Renal pelvis (tissue), 12 donors: ENCODE measurements at places on chromosomes 16 and 17.

- no peak for DNase-seq
Observed at GRCh38 chr17:81084680-81085419, 49.9 kb downstream of the BAIAP2 start.

- DNase-seq = no peak
Observed at GRCh38 chr16:85398688-85399582, 214.2 kb upstream of the GSE1 start.

DNA sequence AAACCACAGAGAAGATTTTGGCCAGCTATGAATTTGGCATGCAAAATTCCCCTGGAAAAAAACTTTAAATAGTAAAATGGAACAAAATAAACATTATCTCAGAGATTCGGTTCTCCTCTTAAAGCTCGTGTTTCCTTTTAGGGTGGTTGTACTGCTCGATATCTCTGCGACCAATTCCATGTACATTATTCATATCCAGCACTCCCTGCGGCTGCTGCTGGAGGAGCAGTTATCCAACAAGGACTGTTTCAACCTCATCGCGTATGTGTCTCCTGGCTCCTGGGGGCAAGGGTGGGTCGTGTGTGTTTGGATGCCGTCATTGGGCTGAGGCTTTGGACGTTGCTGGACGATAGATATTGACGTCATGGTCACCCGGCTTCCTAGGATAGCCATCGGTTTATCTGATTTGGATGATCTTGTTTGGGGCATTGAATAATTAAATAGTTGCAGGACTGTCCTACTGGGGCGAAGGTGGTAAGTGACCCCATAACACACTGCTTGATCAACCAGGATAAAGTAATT, 33.8 kb downstream of the VWA3A start:
- DNase-seq = no peak

DNA sequence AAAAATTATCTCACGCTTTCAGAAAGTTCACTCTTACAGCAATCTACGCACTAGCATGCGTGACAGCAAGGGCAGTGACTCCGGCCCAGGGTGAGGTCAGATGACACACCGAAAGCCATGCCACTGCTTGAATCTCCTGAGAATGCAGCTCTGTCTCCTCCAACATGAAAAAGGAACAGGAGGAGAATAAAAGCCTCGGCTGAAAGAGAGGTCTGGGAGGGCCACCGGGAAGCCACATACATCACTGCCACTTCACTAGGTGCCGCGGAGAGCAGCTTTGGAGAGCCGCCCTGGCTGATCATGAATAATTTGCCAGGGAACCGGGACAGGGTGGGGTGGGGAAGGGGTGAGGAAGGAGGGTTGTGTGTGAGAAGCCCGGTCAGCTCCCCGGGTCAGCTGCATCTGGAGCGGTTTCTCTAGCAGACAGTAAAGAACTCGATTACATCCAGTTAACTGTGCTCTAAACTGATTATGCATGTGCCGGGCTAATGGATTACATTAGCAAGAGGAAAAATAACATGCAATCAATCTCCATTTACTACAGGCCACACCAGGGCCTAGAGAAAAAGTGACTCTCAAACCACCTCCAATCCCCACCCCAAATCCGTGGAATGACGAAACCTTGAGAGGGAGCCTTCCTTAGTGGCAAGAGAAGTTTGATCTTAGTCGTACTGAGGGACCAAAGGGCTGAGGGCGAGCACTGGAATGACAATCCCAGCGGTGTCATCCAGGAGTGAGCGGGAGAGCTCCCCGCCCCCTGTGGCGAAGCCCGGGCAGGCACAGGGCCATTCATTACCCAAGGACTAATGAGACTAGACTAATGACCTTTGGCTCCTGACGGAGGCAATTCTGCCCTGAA, 100.3 kb downstream of the ZFHX3 start:
- no peak for DNase-seq
